ENCODE measurements at places on chromosomes 12 and 14.

DNA sequence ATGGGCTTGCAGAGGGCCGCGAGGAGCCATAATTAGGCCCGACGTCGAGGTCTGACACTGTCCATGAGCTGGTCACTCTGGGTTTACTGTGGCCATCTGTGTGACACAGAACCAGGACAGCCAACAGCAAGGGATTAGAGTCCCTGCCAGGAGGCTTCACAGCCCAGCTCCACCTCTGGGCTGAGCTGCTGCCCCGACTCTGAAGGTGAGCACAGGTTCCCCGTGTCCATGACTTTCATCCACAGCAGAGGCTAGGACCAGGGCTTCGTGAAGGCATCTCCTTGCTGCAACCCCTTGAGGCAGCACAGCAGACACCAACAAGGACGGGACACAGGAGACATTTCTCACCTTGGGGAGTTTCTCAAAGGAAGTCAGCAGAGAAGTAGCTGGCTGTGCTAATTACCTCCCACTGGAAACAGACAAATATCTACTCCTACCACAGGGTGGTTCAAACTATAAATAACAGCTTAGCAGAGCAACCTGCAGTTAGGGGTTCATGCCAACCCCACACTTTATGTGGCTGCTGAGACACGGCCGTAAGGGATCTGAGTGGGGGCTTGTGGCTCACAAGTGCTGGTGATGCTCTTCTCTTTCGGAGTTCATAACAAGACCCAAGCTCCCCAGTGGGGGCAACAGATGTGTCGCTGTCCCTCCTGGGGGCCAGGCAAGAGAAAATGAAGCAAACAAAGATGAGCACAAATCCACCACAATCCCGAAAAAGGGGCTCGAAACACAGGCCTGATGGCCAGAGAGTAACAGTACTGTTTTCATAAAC, 29.2 kb downstream of the ZFYVE21 start:
- DNase-seq: no peak

- no peak for DNase-seq
Observed at GRCh38 chr12:29741342-29742241, 42.1 kb downstream of the TMTC1 start.

GRCh38 chr14:34680806-34681479, 33.5 kb downstream of the CFL2 start:
- DNase-seq: no peak

DNA sequence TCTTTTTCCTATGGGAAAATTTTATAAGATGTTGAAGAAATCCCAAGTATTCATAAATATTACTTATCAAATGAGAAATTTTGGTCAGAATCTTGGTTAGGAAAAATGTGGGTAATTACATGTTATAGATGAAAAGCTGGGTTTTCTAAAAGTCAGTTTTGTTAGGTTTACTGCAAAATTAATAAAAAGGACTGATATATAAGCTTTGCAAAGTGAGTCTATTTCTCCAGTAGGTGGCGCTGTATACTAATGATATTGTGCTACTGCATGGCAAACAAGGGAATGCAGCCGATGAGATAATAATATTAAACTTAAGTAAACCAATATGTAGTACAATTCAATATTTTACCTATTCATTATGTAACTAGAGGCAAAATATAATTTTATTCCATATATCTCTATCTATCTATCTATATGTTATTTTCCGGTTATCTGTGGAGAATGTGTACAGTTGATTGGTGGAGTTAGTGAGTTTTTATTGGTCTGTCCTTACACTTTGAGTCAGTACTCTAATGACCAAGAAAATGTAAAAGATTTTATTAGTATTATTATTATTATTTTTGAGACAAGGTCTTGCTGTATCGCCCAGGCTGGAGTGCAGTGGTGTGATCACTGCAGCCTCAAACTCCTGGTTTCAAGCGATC, 32.9 kb downstream of the MIPOL1 start:
- no peak for DNase-seq

- DNase-seq: no peak
Observed at GRCh38 chr12:52658196-52658595, 6.2 kb upstream of the KRT2 start.

GRCh38 chr14:58717211-58717610, 79.4 kb downstream of the DACT1 start:
- DNase-seq: no peak

DNA sequence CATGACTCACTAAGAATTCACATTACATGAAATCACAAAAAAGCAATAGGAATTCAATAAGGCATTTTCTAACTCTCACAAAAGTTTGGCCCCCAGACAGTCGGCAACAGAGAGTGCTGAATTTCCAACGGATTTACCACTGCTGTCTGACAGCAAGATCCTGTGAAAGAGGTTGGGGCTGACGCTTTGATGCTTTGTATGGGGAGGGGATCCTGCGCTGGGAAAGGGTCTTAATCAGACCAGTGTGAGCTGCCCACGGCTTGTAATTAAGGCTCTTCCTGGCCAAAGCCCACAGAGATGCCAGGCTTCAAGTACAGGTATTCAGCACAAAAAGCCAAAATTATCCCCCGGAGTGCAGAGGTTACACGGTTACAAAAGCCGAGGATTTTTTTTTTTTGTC, 66.8 kb upstream of the TMCC3 start:
- DNase-seq: no peak

GRCh38 chr12:116263844-116264243, 13.6 kb downstream of the MED13L start:
- DNase-seq: no peak

- no peak for DNase-seq
Observed at GRCh38 chr12:10184261-10184843, 5.5 kb downstream of the TMEM52B start.

DNA sequence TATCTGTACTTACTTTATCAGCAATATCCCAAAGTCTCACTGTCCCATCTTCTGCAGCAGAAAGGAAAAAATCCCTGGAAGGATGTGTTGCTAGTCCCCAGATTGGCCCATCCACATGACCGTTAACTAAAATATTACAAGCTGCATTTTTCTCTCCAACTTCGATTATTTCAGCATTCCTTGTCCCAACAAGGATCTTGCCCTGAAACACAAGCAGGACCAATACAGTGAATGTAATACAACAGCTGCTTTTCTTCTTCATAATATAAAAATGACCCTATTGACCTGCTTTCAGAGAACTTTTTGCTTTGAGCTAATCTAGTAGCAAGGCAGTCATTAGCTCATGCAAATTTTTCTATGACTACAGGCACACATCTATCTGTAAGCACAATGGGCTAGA, 58.3 kb downstream of the ZC3H14 start:
- no peak for DNase-seq

- DNase-seq: no peak
Observed at GRCh38 chr12:92556141-92556540, 146.6 kb upstream of the PLEKHG7 start.

DNA sequence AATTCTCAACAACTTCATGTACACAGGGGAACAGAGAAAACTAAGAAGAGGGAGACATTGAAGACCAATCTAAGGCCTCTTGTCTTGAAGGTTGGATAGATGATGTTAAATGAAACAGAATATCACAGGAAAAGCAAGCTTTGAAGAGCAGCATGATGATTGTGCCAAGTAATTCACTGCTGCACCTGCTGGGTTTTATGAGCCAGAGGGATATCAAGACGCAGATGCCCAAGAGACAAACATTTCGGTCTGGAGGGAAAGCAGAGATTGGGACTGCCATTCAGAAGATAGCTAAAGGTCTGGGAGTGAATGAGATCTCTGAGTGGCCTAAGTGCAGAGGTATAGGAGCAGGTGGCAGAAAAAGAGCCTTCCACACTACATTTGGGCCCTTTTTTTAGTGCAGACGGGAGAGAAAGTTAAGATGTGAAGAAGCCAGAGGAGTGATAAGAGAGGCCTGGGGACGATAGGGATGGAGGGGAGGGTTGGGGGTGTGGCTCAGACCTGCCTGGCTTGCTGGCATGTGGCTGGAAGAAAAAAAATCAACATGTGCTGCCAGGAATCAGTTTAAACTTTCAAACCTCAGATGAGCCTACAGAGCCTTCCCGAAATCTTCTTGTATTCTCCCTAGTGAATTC, 200.6 kb downstream of the AEBP2 start:
- no peak for DNase-seq

- DNase-seq: no peak
Observed at GRCh38 chr12:5000658-5001385, 42.9 kb upstream of the KCNA5 start.

DNA sequence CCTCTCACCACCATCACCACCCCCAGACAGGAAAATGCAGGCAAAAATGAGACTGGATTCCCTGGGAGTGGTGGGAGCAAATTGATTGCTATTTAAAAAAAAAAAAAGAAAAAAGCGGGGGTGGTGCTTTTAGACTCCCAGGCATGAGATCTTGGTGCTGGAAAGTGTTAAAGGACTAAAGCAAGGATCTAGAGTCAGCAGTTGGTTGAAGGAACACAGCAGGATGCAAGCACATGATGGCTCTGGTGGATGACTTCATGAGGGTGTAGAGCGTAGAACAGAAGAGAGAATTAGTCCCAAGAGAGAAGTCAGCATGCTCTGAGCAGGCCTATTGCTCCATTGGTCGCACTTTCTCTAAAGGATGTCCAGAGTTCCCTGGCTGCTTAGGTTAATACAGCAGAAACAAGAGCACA, 183.8 kb upstream of the HMGA2 start:
- DNase-seq: no peak
